NCI-H510A (cell line): ENCODE measurements at places on chromosomes 3 and 15.

DNA sequence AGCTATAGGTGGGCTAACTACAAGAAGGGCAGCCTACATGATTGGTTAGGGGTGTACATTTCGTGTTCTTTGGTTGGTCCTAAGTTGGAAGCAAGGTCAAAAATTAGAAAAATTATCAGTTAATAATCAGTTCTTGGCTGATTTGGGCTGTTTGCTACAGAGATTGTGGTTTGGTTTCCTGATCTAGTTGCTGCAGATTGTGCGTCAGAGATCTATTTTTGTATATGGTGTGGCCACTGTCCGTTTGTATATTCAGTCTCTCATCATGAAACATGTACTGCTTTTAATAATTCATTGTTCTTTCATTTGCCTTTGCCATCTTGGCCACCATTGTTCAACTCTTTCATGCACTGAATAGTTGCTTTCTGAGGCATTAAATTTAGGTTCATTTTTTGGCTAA lies 80.9 kb downstream of the LRRC3B start:
- DNase-seq = no peak

DNA sequence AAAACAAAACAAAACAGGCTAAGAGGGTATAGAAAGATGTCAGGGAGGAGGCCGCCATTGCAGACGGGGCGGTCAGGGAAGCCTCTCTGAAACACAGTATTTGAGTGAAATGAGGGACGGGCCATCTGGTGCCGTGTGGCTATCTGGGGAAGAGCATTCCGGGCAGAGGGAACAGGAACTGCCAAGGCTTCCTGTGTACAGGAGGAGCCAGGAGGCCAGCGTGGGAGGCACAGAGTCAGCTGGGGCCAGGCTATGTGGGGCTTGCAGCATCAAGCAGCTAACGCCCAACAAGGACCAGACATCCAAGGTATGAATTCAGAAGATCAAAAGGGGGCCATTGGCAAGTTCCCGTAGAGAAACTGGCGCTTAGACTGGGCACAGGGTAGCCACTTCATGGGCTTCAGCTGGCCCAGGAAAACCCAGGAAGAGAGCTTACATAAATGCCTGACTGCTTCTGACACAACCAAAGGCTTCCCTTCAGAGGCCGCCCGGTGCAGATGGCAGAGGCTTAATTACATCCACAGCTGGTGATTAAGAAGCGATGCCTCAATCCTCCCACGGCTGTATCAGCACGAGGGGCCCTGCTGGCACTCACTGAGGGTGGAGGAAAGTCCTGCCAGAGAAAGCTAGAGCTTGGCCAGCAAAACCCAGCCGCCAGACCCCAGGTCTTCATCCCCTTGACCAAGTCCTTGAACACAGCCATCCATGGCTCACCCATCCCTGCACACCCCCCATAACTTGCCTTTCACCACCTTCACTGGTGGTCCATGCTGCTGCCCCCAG lies 144.9 kb downstream of the MEGF11 start:
- DNase-seq = no peak

DNA sequence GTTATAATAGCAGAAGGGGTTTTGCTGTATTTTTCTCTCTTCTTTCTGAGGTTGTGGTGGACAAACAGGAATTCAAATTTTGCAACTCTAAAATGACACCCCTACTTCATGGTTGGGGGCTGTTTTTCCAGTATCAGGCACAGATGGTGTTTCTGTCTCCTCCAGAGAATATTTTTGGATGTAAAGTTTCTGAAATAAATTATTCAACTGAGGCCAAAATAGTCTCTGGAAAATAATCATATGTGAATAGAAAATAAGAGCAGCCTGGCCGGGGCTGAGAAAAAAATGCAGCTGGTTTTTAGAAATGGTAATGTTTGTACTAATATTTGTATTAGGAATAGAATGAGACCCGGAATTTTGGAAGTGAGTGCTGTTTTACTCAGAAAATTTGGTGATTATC lies 121.3 kb upstream of the ADAMTS9 start:
- DNase-seq = no peak

- DNase-seq = no peak
Observed at GRCh38 chr3:64667887-64668581, 19.8 kb downstream of the ADAMTS9 start.

DNA sequence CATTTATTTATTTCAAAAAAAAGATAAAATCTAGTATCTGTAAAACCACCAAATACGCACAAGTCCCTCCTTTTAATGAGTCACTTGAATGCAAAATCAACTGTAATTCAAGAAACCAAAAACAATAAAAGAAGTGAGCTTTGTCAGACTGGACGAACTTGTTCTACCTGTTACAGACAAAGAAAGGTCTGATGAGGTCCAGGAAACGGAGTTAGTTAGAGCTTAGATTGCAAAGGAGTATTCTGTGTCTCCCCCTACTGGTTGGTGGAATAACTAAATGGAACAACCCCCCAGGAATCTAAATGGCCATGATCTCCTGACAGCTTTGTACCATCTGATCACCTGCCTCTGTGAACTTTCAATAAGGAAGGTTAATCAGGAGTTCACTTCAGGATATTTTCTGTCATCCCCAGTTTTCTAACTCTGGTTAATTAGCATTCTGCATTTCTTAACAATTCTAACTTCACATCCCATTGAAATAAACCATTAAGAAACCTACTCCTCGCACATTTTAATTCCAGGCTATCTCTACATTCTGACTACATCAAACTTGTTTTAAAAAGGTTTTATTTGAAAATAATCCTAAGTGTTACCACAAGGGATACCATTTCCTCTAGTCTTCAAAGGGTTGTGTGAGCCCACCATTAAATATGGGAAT lies 333.0 kb upstream of the SATB1 start:
- peak; percentile 63 for DNase-seq

GRCh38 chr3:42377681-42378080 lies 32.7 kb downstream of the LYZL4 start:
- no peak for DNase-seq

DNA sequence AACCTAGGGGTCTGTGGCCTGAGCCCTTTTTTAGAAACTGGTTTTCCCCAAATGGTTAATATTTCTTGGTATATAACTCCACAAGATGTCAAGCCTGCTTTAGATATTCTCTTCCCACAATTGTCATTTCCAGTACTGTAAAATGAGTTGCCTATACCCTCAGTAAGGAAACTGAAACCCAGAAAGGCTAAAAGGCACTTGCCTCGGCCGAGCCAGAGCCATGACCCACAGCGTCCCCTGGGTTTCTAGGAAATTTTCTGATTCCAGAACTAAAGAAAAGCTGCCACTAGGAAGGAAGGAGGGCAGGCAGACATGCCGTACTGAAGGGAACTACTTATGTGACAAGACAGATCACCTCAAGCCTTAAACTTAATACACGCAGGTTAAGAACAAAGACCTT lies 59.1 kb downstream of the ATP8B4 start:
- DNase-seq = no peak

DNA sequence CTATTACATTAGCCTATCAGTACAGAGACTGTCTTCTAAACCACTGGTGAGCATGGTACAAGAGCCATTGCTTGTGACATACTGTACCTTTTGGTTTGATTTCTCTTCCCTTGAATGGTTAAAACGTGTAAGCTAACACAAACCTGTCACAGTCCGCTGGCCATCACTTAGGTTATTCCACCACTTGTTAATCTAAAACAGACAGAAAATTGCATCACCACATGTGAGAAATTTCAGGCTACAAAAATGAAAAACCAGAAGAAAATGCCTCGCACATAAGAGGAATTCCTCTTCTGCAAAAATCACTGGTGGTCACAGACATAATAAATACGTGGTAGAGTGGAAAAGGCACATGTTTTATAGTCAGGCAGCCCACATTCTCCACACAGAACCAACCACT lies 22.1 kb downstream of the PARL start:
- DNase-seq = no peak

- DNase-seq = no peak
Observed at GRCh38 chr15:51840692-51841091, 11.2 kb downstream of the TMOD3 start.

- no peak for DNase-seq
Observed at GRCh38 chr3:10437995-10438901, 67.1 kb downstream of the ATP2B2 start.
